Activated CD4-positive, CD25-positive, alpha-beta regulatory T cell treated with anti-CD3 and anti-CD28 coated beads, Interleukin-2, amount 50 U/mL, for 16 hours (primary cell): ENCODE measurements at places on chromosomes 5 and 9.

- no peak for DNase-seq
Measured at GRCh38 chr9:91191411-91192380, 170.0 kb downstream of the AUH start.

DNA sequence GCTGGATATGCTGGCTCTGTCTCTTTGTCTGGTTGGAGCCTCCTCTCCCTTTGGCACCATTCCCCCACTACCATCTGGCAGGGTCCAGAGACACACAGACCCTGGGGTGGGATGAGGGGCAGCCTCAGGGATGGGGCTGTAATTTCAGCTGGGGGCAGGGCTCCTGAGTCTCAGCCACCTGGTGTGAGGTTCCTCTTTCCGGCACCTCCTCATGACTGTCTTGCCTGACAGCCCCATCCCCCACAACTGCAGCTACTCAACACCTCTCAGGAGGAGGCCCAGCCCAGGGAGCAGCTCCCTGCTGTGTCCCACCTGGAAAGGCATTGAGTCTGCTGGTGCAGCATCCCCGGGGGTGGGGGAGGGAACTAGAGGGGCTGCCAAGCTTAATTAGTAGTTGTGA is 11.7 kb upstream of the RPS14 start:
- DNase-seq, result no peak

- DNase-seq, result no peak
Measured at GRCh38 chr9:121649476-121650216, 1.8 kb upstream of the DAB2IP start.

- no peak for DNase-seq
Measured at GRCh38 chr5:33105521-33105941, 335.2 kb upstream of the TARS1 start.

- no peak for DNase-seq
Measured at GRCh38 chr5:149271195-149271715, 404 bp upstream of the AFAP1L1 start.

DNA sequence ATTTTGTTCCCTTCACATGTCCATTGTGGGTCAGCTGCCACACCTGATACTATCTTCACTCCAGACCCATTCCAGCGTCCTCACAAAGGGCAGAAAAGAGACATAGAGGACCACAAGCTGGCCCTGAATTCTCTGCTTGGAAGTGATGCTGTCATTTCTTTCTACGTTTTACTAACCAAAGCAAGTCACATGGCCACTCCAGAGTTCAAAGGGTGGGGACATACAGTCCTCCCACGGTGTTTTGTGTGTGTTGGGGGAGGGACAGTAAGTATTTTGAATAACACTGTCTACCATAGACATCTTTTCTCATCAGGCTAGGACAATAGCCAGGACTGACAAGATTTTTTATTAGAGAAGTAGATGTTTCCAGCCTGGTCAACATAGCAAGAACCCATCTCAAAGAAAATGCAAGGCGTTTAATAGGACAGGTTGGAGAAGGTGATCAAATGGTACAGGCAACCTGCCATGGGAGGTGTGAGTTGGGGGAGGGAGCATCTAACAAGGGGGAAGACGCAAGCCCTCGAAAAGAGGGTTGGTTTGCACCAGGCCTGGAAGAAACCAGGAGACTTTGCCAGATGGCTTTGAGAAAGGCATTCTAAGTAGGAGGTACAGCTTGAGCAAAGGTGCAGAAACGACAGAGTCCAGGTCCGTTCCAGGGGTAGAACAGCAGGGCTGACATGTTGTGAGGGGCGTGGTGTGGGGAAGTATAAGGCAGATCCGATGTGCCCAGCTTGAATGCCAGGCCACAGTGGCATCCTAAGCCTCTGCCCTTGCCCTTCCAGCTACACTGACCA is 11.3 kb upstream of the GLIPR2 start:
- no peak for DNase-seq

GRCh38 chr5:109454731-109455505 is 45.1 kb upstream of the PJA2 start:
- no peak for DNase-seq

GRCh38 chr9:70020991-70021571 is 22.6 kb upstream of the MAMDC2 start:
- DNase-seq, result no peak

GRCh38 chr5:120988491-120988890 is 524.4 kb downstream of the PRR16 start:
- DNase-seq, result no peak

DNA sequence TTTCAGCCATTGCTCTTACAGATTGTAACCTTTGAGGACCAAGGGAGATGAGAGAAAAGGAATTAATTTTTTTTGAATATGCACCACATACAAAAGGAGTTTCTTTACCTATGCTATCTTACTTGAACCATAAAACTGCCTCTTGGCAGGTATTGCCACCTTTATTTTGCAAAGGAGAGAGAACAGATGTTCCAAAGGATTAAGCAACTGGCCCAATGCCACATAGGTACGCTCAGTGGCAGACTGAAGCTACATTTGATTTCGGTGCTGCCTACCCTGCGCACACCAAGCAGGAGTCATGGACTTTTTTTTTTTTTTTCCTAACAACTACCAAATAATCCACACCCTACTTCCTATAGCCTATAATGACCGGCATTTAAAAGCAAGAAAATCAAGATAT is 43.1 kb downstream of the SAXO1 start:
- no peak for DNase-seq
